ENCODE measurements at places on chromosomes 4 and X.

DNA sequence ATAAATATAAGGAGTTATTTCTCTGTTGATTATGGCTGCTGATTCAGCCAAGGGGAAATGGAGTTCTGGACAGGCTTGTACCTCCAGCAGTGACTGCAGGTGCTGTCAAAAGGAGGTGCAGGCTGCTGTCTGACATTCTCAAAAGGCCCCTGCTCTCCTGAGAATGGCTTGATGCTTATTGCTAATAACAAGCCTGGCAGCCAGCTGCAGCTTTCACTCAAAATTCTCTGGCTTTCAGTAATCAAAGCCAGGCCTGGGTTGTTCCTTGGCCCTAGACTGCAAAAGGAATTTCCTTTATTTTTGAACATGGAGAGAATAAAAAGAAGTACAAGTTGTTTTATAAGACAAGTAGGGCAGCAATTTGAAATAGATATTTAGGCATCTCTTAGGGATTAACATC lies 575.9 kb downstream of the MID1IP1 start:
- no peak for DNase-seq
- H3K36me3 ChIP-seq: no peaks in the 10 kb centered on the region
- H3K27ac ChIP-seq: no peak overlapping the region
- H3K4me3 ChIP-seq: no peak overlapping the region

GRCh38 chr4:45317276-45317675 lies 590.9 kb upstream of the GNPDA2 start:
- H3K27me3 ChIP-seq: no peaks in the 10 kb centered on the region
- H3K27ac ChIP-seq: no peak overlapping the region
- H3K4me1 ChIP-seq: no peaks in the 10 kb centered on the region
- H3K4me3 ChIP-seq: no peak overlapping the region

DNA sequence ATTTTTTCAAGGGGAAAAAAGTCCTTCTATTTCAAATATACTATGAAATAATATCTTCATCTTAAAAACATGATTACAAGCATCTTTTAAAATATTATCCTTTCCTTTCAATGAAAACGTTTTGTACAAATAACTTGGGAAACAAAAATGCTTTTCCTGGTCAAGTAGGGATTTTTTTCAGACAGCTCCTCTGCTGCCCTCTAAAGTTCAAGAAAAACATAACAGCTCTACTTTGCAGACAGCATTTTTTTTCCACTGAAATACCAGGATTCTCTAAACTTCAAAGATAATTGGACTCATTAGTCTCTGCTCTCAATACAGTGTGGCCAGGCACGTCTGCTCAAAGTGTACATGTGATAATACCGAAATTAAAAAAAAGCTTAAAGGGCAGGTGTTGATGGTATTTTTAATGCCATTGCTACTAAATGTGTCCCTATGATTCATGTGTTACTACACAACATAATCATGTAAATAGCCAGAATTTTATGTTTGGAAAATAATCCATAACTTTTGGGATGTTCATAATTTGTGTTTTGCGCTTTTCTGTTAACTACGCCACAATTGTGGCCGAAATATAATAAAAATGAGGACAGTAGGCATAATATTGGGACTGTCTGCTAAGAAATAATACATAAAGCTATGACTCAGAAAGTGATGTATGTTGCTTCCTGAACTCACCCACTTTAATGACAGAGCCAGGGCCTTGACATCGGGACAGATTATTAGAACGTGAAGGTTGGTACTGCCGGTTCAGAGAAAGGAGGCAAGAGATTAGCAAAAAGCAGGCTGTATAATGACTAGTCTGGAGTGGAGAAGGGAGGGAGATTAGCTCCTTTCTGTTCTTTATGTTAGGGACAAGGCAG lies 478.9 kb downstream of the KCNIP4 start:
- no peaks in the 10 kb centered on the region for H3K36me3 ChIP-seq
- no peaks in the 10 kb centered on the region for H3K4me1 ChIP-seq
- no peak overlapping the region for H3K4me3 ChIP-seq
- no peak overlapping the region for H3K27ac ChIP-seq

DNA sequence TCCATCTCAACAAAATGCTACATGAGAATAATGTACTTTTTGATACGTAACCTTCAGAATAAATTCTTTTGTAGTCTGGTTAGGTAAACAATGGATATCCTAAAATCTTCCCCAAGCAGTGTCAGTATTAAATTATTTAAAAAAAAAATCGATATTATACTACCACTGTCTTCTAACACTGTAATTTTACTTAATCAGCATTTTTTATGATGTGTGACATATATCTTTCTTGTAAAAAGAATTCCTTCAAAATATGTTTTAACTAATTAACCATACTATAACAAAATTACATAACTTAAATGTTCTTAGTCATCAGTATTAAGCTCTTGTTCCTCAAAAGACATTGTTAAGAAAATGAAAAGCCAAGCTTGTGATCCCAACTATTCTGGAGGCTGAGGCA lies 12.5 kb downstream of the OTUD4 start:
- no peaks in the 10 kb centered on the region for H3K27me3 ChIP-seq
- no peaks in the 10 kb centered on the region for H3K36me3 ChIP-seq
- peaks cover 17% of the 10 kb centered on the region for H3K4me1 ChIP-seq

DNA sequence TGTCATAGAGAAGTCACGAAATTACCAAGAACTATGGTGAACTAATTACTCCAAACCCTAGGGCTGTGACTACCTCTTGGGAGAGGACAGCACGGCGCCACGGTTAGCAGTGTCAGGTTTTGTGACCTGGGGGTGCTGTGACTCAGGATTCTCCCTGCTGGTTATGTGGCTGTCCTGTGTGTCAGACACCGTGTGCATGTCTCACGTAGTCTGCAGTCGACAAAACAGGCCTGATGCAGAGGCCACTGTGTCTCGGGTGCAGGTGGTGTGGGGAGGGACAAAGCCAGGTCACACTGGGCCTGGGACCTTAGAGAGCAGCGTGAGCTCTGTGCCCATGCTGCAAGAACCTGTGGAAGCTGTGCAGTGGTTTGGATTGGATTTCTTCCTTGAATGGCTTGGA lies 34.1 kb downstream of the TNIP2 start:
- H3K27ac ChIP-seq: no peak overlapping the region
- peaks cover 29% of the 10 kb centered on the region for H3K36me3 ChIP-seq
- no peak overlapping the region for H3K4me3 ChIP-seq
- no peaks in the 10 kb centered on the region for H3K4me1 ChIP-seq
- no peaks in the 10 kb centered on the region for H3K27me3 ChIP-seq
- DNase-seq: no peak

- H3K27me3 ChIP-seq: no peaks in the 10 kb centered on the region
- no peak overlapping the region for H3K4me3 ChIP-seq
- DNase-seq: no peak
- no peaks in the 10 kb centered on the region for H3K36me3 ChIP-seq
- no peaks in the 10 kb centered on the region for H3K4me1 ChIP-seq
- no peak overlapping the region for H3K27ac ChIP-seq
Observed at GRCh38 chr4:114191496-114191895, 212.0 kb upstream of the ARSJ start.
